ENCODE measurements at places on chromosomes 6 and 20. TPM values are rescaled to one million over a fixed set of nuclear protein-coding genes. Genes with fewer than 3 reads are reported as not detected.

DNA sequence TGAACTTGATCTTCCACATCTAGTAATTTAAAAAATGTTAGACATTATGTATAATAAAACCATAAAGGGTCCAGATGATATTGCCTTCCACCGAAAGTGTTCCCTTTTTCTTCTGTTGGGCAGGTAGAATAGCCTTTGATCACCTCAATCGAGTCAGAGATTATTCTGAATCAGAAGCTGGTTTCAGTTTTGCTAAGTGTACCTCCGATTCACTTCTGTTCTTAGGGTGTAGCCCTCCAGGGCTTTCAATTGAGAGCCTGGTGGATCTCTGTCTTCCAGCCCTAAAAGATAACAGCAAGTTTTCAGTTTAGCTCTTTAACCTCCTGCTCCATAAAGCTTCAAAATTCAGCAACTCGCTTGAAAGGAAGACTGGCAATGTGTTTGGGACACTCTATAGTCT lies 21.1 kb upstream of the AIG1 start:
- no peak for DNase-seq

- no peak for DNase-seq
Measured at GRCh38 chr6:36662827-36663256, 15.7 kb upstream of the CDKN1A start.

The XKR7 gene
- 0.32 TPM for polyA plus RNA-seq

DNA sequence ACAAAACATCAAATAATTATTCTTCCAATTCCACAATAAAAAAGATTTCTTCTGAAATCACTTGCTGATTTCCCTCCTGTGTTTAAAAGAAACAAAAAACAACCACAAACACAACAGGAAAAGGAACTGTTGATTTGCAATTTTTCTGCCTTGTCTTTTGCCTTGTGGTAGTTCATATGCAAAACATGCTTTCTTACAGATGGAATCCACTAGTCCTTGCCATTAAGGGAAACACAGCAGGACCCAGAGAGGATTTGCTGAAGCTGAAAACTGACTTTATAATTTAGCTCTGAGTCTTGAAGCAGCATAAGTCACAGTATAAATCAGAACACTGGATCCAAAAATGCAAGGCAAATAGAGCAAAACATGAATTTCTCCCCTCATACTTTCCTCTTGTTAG lies 328.8 kb downstream of the PHF3 start:
- no peak for DNase-seq

The TRIM38 gene
- 9.5 TPM for polyA plus RNA-seq

The LRRC73 gene
- polyA plus RNA-seq = 1.5 TPM

The FAM50B gene
- 11.3 TPM for polyA plus RNA-seq

The BCLAF1 gene
- polyA plus RNA-seq = 175 TPM

GRCh38 chr20:17169585-17170136 lies 57.2 kb upstream of the PCSK2 start:
- DNase-seq = no peak

DNA sequence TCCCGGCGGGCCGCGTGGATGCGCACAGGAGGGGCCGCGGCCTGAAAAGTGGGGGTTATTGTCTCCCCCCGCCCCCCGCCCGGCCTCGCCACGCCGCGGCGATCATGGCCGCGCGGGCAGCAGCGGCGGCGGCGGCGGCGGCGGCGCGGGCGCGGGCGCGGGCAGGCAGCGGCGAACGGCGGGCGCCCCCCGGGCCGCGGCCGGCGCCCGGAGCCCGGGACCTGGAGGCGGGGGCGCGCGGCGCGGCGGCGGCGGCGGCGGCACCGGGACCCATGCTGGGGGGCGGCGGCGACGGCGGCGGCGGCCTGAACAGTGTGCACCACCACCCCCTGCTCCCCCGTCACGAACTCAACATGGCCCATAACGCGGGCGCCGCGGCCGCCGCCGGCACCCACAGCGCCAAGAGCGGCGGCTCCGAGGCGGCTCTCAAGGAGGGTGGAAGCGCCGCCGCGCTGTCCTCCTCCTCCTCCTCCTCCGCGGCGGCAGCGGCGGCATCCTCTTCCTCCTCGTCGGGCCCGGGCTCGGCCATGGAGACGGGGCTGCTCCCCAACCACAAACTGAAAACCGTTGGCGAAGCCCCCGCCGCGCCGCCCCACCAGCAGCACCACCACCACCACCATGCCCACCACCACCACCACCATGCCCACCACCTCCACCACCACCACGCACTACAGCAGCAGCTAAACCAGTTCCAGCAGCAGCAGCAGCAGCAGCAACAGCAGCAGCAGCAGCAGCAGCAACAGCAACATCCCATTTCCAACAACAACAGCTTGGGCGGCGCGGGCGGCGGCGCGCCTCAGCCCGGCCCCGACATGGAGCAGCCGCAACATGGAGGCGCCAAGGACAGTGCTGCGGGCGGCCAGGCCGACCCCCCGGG lies 637 bp downstream of the ARID1B start:
- DNase-seq = no peak

- DNase-seq = no peak
Measured at GRCh38 chr20:23501926-23502325, 11.0 kb downstream of the CST8 start.

DNA sequence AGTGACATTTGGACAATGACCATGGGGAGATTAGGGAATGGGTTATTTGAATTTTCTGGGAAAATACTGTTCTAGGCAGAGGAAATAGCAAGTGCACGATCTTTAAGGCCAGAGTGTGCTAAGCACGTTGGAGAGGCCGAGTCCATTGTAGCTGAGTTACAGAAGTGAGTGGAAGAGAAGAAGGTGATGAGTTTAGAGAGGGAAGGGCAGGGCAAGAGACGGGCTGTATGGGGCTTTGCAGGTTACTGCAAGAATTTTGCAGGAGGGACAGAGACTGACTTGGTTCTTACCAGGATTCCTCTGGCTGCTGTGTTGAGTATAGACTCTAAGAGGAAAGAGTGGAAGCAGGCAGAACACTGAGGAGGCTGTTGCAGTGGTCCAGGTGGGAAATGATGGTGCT lies 1.1 kb upstream of the NCOA3 start:
- DNase-seq = no peak

The SOBP gene
- 14.1 TPM for polyA plus RNA-seq

GRCh38 chr6:152821525-152821924 lies 70.9 kb downstream of the VIP start:
- DNase-seq = no peak

GRCh38 chr6:100809346-100809745 lies 71.8 kb downstream of the ASCC3 start:
- DNase-seq = no peak

The RAET1E gene
- 0.72 TPM for polyA plus RNA-seq

The IL17F gene
- polyA plus RNA-seq = 0.27 TPM

The NHLRC1 gene
- polyA plus RNA-seq = 1.9 TPM

- DNase-seq = no peak
Measured at GRCh38 chr6:90305800-90306448, 9.3 kb upstream of the BACH2 start.

DNA sequence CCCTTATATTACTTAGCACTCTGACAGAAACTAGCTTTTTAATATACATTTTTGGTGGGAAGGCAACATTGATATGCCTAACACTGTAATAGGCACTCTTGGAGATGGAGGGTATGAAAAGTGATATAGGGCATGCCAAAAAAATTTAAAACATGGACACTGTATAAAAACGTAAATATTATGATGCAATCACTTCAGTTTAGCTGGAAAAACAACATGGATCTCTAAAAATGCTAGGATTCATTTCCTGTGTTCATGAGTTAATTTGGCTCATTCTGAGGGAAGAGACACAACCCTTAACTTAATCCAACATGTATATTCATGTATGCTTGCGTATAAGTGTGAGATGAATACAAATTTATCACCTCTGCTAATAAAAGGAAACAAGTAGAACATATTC lies 157.3 kb upstream of the TFAP2D start:
- no peak for DNase-seq

- DNase-seq = no peak
Measured at GRCh38 chr20:14667226-14667625, 329.8 kb upstream of the FLRT3 start.

The KCNG1 gene
- polyA plus RNA-seq = 3.3 TPM

GRCh38 chr20:49248301-49248700 lies 29.1 kb downstream of the DDX27 start:
- DNase-seq = no peak

GRCh38 chr6:134979142-134979541 lies 29.2 kb upstream of the ALDH8A1 start:
- no peak for DNase-seq

GRCh38 chr6:106509420-106510089 lies 119.7 kb downstream of the RTN4IP1 start:
- DNase-seq = no peak

- DNase-seq = no peak
Measured at GRCh38 chr6:16750566-16750965, 10.7 kb downstream of the ATXN1 start.

The BACH2 gene
- 9.5 TPM for polyA plus RNA-seq

DNA sequence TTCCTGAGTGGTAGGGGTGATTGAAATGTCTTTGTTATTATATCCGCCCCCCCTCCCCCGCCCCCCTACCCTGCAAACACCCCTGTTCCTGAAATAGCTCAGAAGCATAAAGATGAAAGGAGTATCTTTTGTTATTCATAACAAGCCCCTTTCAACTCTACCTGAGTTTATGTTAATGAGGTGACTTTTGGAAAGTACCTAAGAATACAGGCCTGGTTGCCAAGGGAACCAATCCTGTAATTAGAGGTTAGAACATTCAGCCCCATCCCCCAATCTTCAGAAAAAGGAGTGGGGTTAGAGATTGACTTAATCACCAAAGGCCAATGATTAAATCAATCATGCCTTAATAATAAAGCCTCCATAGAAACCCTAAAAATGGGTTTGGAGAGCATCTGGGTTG lies 979.2 kb upstream of the GJE1 start:
- no peak for DNase-seq

DNA sequence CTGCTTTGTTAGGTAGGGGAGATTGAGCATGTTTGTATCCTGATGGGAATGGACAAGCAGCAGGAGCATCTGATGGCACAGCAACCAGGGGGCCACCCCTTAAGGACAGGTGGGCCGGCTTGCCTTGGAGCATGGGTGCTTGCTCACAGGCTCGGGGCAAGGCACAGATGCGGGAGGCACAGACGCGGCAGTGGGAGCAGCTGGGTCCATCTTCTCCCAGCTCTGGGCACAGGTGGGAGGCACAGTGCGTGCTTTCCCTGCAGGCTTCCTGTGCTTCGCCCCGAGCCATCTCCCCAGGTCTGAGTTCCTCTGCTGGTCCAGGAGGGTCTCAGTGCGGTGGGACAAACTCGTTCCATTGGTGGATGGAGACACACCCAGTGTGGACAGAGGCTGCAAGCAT lies 73.6 kb upstream of the BHLHE23 start:
- no peak for DNase-seq

DNA sequence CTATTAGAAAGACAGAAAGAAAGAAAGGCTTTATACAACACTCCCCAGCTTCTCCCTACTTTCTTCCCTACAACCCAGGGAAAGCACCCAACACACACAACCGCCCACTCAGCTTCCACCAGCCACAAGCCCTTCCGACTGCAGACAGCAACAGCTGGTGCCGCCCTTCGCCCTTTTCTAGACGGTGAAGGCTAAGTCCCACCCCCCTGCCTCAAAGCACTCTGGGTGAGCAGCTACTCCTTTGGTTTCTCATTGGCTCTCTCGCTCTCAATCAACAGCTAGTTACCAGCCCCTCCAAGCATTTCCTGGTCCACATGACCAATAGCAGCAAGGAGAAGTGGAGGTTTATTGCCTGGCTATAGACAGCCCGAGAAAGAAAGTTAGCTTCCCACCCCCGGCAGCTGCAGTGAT lies 230.1 kb upstream of the MOCS1 start:
- DNase-seq = no peak

The SLC13A3 gene
- 21.5 TPM for polyA plus RNA-seq

The SCGN gene
- 0.24 TPM for polyA plus RNA-seq

DNA sequence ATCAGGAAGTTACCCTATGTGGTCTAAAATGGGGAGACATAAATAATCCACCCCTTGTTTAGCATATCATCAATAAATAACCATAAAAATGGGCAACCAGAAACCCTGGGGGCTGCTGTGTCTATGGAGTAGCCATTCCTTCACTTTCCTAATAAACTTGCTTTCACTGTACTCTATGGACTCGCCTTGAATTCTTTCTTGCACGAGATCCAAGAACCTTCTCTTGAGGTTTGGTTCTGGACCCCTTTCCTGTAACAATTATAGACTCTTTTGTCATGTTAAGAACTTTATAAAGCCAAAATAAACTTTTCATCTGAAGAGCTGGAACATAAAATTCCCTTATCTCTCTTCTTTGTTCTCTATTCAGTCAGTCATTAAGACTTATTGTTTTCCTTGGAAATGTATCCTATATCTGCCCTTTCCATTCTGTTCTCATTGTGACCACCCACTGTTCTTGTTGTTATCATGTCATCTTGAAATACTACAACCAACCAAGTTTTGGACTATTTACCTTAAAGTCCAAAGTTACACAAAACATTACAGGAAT lies 29.3 kb upstream of the ZBTB24 start:
- DNase-seq = no peak

- no peak for DNase-seq
Measured at GRCh38 chr6:54112151-54112650, 958 bp downstream of the MLIP start.

The SLC22A1 gene
- polyA plus RNA-seq = 0.53 TPM

DNA sequence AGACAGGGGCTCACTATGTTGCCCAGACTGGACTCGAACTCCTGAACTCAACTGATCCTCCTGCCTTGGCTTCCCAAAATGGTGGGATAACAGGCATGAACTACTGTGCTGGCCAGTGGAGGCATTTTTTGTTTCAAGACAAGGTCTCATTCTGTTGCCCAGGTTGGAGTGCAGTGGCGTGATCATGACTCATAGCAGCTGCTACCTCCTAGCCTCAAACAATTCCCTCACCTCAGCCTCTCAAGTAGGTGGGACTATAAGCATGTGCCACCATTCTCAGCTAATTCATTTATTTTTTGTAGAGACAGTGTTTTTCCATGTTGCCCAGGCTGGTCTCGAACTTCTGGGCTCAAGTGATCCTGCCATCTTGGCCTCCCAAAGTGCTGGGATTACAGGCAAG lies 17.2 kb downstream of the ENPP3 start:
- DNase-seq = no peak

DNA sequence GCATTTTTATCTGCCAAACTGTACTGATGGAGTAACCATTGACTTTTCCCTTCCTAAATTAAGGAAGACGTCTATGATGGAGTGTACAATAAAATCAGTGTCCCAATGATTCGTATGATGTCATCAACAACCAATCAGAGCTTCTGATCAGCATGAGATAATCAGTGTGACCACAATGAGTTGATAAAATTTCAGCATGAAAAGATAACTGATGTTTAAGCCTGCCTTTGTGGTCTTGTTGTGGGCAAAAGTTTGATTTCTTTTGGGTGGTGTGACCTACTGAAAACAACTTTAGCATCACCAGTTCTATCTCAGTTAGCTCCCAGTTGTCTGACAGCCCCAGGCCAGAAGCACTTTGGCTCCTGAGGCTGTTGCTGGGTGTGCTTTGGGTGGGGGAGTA lies 3.3 kb downstream of the PCIF1 start:
- no peak for DNase-seq

The SLC17A2 gene
- 0.58 TPM for polyA plus RNA-seq

- no peak for DNase-seq
Measured at GRCh38 chr6:35510916-35511561, 1.7 kb downstream of the TULP1 start.

- no peak for DNase-seq
Measured at GRCh38 chr20:64055893-64056638, 6.6 kb upstream of the SOX18 start.

The GPLD1 gene
- 2.8 TPM for polyA plus RNA-seq

The PHIP gene
- polyA plus RNA-seq = 66.5 TPM

- no peak for DNase-seq
Measured at GRCh38 chr6:138383776-138384175, 6.1 kb downstream of the SMIM28 start.
